ENCODE measurements at places on chromosomes 7 and 10.

DNA sequence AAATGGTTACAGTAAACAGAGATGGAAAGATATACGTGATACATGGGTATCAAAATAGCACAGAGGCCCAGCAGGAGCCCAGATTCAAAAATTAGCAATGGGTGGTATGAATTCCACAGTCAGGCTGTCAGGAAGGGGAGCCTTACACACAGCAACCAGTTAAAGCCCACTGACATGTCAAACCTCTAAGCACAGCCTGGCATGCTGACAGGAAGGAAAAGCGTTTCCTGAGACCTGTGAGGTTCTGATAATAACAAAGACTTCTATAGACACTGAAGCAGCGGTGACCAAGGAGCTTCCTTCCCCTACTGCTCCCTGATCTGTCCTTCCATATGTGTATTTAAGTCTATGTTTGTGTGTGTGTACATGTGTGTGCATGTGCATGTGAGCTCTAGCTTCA, 89.9 kb downstream of the PHYHIPL start:
- DNase-seq = no peak

GRCh38 chr10:80493522-80494051, 39.5 kb downstream of the TSPAN14 start:
- no peak for DNase-seq

- DNase-seq = no peak
Measured at GRCh38 chr7:24907311-24907886, 72.6 kb downstream of the OSBPL3 start.

- DNase-seq = no peak
Measured at GRCh38 chr10:117552156-117552631, 9.6 kb downstream of the EMX2 start.

GRCh38 chr7:149838992-149839408, 825 bp downstream of the ZNF862 start:
- DNase-seq = no peak

GRCh38 chr10:62763155-62763554, 41.4 kb upstream of the ADO start:
- DNase-seq = no peak

- DNase-seq = no peak
Measured at GRCh38 chr7:24073651-24074420, 210.2 kb upstream of the NPY start.

- no peak for DNase-seq
Measured at GRCh38 chr7:92614660-92615174, 24.5 kb upstream of the FAM133B start.

GRCh38 chr10:129718548-129719414, 245.3 kb downstream of the EBF3 start:
- DNase-seq = peak; percentile 10

GRCh38 chr10:100509241-100509840, 10.3 kb downstream of the SEC31B start:
- DNase-seq = no peak

- peak; percentile 47 for DNase-seq
Measured at GRCh38 chr7:55641273-55641691, 69.0 kb upstream of the VOPP1 start.

GRCh38 chr7:25952261-25953057, 199.5 kb upstream of the NFE2L3 start:
- DNase-seq = no peak

DNA sequence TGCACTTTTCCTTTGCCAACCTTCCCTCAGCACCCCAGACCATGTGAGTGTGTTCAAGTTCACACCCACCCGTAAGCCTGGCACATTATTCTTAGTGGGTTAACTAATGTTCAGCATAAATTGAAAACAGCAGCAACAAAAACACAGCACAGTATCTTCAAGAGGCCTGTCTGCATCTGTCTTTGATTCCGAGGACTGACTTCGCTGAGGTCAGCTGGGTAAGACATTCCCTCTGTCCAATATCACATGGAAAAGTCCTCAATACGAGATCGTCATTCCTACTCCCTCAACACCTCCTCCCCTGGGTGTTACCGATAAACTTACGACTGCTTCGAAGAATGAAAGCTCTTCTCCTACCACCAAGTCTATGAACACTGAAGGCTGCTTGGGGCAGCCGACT, 218.8 kb downstream of the SFMBT2 start:
- no peak for DNase-seq

DNA sequence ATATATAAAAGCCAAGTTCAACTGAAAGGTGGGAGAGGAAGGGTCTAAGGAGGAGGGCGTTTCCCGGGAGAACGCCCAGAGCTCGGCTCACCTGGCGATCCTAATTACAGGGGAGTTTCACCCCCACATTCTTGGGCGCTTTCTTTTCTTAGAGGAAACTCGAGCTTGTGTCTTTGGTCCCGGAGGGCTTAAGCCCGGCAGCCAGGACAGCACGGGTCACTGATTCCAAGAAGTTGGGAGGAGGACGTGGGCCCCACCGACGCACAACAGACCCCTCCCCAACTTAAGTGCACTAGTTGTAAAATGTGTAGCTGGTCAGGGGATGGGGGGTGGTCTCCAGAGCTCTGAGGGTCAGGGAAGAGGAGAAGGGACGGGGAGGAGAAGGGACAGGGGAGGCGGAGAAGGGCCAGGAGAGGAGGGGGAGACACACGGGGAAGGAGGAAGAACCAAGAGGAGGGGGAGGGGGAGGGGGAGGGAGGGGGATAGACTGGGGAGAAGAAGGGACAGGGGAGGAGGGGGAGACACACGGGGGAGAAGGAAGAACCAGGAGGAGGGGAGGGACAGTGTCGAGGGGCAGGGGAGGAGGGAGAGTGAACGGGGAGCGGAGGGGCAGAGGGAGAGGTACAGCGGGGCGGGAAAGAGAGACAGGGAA, 874 bp downstream of the BAIAP2L1 start:
- no peak for DNase-seq

- DNase-seq = no peak
Measured at GRCh38 chr10:101414034-101414433, 60.1 kb downstream of the BTRC start.

- no peak for DNase-seq
Measured at GRCh38 chr7:139783647-139784385, 6.0 kb upstream of the HIPK2 start.

GRCh38 chr7:123823898-123824753, 20.8 kb upstream of the HYAL4 start:
- no peak for DNase-seq

- DNase-seq = no peak
Measured at GRCh38 chr7:104935276-104935675, 78.7 kb upstream of the KMT2E start.

GRCh38 chr7:112015146-112015545, 191.1 kb downstream of the DOCK4 start:
- no peak for DNase-seq

GRCh38 chr10:123398180-123398591, 244.0 kb downstream of the BUB3 start:
- DNase-seq = no peak

GRCh38 chr7:116024826-116025809, 5.4 kb downstream of the TFEC start:
- DNase-seq = no peak

DNA sequence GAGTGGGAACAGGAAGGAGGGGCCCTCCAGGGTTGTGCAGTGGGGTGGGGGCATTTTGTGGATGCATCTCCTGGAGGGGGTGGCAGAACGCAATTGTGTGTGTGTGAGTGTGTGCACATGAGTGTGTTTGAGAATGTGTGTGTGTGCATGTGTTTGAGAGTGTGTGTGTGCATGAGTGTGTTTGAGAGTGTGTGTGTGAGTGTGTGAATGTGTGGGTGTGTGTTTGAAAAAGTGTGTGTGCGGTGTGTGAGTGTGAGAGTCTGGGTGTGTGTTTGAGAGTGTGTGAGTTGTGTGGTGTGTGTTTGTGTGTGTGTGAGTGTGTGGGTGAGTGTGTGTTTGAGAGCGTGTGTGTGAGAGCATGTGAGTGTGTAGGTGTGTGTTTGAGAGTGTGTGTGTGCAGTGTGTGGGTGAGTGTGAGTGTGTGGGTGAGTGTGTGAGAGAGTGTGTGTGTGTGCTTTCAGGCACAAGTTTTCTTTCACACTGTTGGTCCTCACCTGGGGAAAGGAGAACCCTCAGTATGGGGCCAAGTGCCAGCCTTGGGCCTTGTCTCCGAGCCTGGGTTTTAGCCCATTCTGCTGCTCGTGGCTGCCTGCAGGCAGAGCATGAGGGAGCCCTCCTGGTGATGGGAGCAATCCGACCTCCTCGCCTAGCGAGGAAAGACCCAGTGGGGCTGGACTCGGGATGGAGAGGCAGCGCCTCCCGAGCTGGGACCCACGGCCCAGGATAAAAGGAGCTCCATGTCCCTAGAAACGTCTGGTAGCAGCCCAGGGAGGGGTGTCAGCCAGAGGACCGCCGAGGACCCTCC, 35.6 kb downstream of the CDH23 start:
- no peak for DNase-seq

- peak; percentile 90 for DNase-seq
Measured at GRCh38 chr10:5551531-5552375, 27.0 kb downstream of the CALML3 start.

DNA sequence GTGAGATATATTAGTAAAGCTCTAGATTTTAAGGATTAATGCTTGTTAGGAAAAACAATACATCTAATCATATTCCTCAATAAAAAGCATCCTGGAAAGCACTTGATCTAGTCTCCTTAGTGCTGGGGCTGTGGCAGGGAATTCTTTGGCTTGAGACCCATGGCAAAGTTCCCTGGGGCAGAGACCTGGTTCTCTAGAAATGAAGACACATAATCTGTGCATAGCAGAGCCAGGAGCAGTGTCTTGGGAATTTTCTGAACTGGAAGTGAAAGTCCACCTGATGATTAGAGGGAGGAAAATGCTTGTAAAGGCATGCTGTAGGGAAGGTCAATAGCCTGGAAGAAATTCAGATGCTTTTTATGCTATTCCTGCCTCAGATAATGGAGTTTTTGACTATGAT, 247.4 kb downstream of the CDK14 start:
- no peak for DNase-seq

- peak; percentile 68 for DNase-seq
Measured at GRCh38 chr10:102231357-102232318, 5.5 kb downstream of the ELOVL3 start.

DNA sequence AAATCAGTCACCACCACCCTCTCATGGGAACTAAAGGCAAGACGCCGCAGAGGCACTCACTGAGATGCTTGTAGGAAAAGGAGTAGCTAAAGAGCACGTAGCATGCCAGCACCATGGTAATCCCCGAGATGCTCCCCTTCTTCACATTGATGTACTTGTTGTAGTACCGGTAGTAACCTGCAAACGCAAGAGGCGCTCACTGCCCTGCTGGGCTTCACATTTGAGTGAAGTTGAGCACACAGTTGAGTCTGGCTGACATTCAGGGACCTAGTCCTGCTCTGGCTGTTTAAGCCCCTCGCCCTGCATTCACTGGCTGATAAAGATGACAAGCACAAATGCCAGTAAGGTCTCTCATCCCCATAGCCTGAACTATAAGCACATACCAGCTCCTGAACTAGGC, 6.9 kb downstream of the ATP5MF start:
- no peak for DNase-seq

DNA sequence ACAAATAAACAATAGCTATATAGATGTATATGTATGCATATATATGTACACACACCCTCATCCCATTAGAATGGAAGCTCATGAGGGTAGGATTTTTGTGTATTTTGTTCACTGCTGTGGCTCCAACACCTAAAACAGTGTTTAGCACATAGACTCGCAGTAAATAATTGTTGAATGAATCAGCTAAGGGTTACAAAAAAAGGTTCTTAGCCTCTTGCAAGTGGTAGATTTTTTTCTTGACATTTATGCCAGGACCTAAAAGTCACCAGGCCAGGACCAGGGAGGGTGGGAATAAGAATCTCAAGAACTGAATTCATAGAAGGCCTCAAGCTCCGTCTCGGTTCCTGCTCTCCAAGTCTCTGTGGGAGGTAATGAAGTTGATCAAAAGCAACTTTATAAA, 82.5 kb upstream of the CAPZA2 start:
- DNase-seq = no peak

GRCh38 chr10:60390224-60390626, 550 bp upstream of the ANK3 start:
- no peak for DNase-seq

GRCh38 chr10:24452030-24452429, 243.1 kb downstream of the KIAA1217 start:
- DNase-seq = no peak

DNA sequence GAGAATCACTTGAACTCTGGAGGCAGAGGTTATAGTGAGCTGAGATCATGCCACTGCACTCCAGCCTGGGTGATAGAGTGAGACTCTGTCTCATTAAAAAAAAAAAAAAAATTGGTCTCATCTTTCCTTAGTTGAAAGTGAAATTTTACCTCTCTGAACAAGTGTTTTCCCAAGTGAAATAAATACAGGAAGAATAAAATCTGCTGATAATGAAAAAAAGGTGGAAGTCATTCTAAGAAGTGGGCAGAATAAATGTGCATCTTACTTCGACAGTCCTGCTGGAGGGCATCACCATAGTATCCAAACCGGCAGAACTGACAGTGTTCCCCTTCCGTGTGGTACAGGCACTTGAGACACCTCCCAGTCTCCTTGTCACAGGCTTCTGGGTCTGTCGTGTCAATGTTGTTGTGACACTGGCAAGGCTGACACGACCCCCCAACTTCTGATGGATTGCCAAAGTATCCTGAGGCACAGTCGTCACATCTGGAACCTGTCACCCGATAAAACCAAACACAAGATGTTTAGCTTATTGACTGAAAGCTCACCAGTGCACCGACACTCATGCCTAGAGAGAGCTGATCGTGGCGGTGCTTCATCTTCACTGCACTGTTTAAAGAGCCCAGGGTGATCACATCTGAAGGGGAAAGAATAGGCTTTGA, 49.6 kb downstream of the LAMB1 start:
- no peak for DNase-seq

DNA sequence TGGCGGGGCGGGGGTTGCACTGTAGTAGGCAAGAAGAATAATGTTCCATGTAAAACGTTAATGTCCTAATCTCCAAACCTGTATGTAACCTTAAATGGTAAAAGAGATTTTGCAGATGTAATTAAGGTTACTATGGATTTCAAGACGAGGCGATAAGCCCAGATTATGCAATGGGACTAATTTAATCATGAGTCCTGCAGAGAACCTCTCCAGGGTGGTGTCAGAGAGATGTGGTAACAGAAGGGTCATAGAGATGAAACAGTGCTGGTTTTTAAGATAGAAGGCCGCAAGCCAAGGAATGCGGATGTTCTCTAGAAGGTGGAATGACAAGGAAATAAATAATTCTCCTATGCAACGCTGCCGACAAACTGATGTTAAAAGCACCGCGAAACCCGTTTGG, 57.1 kb downstream of the UBE3C start:
- DNase-seq = no peak

- no peak for DNase-seq
Measured at GRCh38 chr10:7649673-7650300, 17.0 kb downstream of the ITIH5 start.

- peak; percentile 29 for DNase-seq
Measured at GRCh38 chr10:13439313-13440184, 89.3 kb downstream of the BEND7 start.

All from colonic mucosa (tissue), 4 donors.